ENCODE measurements at places on chromosomes 12 and 14.
A peak's percentile ranks its signal among the peaks of the same experiment; 100 is the strongest.

DNA sequence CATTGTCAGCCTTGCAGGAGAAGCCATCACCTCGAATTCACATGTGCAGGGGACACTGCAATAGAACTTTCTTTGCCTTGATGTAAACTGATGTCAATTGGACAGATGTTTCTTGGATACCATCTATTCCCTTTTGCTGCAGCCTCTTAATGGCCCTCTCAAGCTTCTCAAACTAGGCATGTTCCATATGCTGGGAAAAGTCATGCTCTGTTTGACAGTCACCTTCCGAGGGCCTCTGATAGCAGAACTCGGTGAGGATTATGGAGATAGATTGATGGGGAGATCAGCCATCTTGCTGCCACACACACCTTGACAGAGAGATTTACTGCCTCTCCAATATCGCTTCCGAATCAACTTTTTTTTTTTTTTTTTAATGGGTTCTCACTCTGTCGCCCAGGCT is 145.8 kb upstream of the NUDT4 start:
- DNase-seq: no peak

DNA sequence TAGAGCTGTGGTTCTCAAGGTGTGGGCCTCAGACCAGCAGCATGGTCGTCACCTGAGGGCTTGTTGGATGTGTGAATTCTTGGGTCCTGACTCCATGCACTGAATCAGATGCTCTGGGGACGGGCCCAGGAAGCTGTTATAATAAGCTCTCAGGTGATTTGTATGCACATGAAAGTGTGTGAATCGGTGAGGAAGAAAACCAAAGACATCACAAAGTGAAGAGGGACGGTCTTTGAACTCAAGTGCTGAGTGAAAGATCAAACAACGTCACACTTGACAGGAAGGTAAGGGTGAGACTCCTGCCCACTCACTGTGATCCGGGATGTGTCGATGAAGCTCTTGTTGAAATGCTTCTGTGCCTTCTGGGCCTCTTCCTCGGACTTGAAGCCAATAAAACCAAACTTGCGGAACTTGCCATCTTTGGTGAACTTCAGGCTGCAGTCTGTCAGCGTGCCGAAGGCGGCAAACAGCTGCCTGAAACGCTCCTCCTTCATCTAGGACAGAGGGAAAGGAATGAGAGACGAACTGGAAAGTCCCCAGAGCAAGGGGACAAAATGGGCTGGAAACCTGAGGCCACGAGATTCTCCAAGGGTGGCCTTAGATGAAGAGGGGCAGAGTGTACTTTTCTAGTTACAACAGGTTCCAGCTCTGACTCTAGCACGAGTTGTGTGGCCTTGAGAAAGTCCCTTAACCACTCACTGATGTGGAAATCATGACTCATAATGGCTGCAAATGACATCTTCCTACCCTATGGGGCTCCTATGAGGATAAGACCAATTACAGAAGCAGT is 4.0 kb downstream of the RBM19 start:
- no peak for DNase-seq

GRCh38 chr12:130916241-130916911 is 37.3 kb upstream of the ADGRD1 start:
- DNase-seq: peak; percentile 84

DNA sequence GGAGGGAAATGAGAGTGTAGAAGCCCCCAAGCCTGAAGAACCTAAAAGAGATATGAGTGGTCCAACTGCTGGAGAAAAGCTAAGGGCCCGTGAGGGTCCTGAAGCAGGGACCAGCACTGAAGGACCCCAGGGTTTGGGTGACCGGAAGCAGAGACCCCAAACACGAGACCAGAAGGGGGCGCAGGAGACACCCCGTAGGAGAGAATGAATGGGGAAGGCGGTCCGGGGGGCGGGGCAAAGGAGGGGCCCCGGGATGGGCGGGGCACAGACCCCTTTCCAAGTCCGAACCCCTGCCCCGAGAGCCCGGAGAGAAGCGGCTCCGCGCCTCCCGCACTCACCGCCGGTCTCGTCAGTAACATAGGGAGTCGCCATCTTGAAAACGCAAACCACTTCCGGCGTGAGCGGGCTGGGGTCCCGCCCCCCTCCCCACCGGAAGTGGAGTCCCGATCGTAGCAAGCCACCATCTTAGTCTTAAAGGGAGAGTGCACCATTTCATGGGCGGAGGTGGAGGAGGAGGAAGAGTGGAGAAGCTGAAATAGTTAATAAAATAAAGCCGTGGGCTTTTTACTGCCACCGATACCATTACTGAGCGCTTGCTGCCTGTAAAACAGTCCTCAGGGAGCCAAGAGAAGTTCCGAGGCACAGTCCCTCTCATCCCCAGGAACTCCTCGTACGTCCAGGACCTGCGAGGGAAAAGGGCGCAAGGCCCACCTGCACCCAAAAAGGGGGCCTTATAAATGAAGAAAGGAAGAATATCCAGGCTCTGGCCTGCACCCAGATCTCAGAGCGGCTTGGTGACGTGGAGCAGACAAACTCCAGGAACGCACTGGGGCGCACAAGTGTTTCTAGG is 731 bp downstream of the PYM1 start:
- peak; percentile 74 for DNase-seq

DNA sequence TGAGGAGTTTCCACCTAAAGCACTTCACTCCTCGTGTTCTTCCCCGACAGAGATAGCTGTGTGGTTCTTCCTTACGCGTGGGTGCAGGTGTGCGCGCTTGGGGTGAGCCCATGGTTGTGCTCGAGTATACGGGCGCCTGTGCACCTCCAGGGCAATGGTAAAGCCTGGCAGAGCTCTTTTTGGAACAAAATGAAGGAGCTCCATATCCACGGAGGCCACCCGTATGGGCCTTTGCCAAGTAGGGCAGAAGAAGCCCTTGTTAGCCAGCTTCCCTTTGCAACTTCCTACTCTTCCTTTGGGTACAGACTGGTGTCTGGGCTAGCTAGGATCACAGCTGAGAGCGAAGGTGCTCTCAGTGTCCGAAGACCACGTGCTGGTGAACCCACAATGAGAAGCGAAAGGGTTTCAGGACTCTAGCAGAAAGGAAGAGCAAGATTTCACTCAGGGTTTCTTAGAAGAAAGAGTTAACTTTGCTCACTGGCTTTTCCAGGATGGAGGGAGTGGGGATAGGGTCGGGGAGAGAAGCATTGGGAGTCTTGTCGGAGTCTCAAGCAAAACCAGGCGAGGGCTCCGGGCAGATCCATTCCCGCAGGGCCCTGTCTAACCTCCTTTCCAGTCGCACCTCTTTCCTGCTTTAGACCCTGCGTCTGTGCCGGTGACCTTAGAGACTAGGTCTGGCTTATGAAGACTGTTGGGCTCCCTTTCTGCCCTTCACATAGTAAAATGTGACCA is 960 bp upstream of the LRFN5 start:
- peak; percentile 84 for DNase-seq

GRCh38 chr12:47317175-47317915 is 237.6 kb upstream of the AMIGO2 start:
- no peak for DNase-seq

GRCh38 chr12:57385586-57385985 is 45.3 kb downstream of the R3HDM2 start:
- DNase-seq: no peak

GRCh38 chr12:91382081-91382543 is 199.5 kb upstream of the DCN start:
- no peak for DNase-seq

GRCh38 chr12:25585021-25585523 is 32.0 kb upstream of the LMNTD1 start:
- DNase-seq: no peak

DNA sequence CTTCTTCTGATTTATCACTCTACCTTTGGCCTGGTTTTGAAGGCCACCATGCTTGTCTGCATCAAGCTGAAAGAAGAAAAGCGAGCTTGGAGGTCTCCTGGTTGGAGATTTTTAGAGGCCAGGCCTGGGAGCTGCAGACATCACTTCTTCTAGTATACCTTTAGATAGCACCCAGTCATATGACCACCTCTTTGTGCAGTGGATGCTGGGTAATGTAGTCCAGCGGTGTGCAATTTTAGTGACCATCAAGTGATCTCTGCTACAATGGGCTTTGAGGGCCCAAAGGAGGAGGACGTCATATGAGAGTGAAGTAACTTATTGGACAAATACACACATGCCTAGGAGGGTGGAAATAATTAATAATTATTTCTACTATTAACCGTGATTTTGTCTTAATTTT is 15.2 kb upstream of the WNT5B start:
- no peak for DNase-seq

- DNase-seq: no peak
These were observed 43.3 kb upstream of the LRRK2 start for GRCh38 chr12:40181490-40181889.

DNA sequence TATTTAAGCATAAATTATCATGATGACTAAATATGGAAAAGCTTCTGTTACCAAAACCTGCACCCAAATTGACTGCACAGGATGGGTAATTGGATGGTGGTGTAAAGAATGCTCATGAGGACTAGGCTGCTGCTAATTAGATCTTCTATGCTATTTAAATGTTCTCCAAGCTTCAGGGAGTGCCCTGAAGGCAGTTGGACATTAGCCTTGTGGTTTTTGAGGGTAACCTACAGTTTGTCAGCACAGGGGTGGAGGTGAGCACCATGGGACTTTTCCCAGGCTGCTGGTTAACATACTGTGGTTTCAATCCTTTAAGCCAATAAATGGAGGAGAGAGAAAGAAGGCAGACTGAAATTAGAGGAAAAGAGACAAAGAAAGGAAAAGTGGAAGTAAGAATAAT is 145.0 kb downstream of the WIF1 start:
- DNase-seq: no peak

DNA sequence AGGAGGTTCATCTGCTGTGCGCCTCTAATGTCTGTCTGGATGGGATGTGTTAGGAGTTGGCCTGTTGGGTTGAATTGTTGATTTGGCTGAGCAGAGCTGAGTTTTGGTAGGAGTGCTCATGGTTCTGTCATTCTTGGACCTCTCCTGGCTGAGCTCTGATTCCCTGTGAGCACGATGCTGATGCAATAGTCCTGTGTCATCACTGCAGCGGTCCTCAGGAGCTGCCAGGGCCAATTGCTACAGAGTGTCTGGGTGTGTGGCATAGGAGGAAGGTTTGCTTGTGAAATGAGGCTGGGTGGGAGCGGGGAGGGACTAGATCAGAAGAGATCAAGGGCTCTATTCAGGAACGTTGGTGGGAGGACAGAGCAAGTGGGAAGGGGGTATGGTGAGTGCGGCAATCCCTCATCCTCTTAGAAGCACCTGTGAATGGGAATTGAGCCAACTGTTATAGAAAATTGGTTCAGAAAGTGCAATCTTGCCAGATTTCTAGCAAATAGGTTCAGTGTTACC is 21.2 kb downstream of the PEX5 start:
- DNase-seq: no peak

GRCh38 chr12:66072566-66072965 is 58.0 kb downstream of the LLPH start:
- no peak for DNase-seq

GRCh38 chr14:74476107-74476506 is 17.0 kb downstream of the NPC2 start:
- no peak for DNase-seq

GRCh38 chr12:56565510-56566101 is 44.0 kb downstream of the RBMS2 start:
- no peak for DNase-seq

GRCh38 chr14:63544591-63545299 is 1.6 kb upstream of the PPP2R5E start:
- DNase-seq: no peak

- peak; percentile 19 for DNase-seq
These were observed 1.5 kb downstream of the L3HYPDH start for GRCh38 chr14:59482541-59483331.

DNA sequence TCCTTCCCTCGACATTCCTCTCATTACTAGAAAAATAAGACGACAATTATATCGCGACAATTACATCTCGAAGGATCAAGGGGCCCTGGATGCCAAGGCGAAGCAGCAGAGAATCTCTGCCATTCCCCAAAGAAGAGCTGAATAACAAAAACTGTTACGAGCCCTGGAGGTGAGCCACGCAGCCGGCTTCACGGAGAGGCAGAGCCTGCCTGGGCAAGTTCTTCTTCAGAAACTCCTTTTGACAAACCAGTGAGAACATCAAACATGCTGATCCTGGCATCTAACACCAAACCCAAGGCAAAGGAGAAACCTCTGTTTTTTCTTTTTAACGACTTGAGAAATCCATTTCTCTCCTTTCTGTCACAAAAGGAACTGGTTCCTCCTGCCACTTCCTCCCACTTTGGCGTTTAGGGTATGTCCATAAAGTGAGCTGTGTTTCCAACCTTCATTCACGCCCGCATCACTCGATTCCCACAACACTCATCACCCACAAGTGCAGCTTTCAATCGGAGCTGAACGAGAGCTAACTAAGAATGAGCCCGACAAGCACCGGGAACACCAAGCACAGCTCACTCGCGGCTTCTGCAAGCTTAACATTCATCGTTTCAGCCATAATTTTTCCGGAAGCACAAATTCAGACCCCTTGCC is 21.5 kb downstream of the CCDC88C start:
- DNase-seq: peak; percentile 81

GRCh38 chr14:35631071-35631805 is 97.3 kb downstream of the INSM2 start:
- DNase-seq: no peak

GRCh38 chr12:63351370-63351769 is 200.4 kb upstream of the AVPR1A start:
- no peak for DNase-seq

GRCh38 chr12:132268674-132269073 is 60.7 kb downstream of the GALNT9 start:
- DNase-seq: no peak
